Retinal pigment epithelial cell (primary cell): ENCODE measurements at places on chromosomes 4 and X.

- DNase-seq: no peak
Observed at GRCh38 chrX:11472879-11473278, 179.7 kb downstream of the AMELX start.

DNA sequence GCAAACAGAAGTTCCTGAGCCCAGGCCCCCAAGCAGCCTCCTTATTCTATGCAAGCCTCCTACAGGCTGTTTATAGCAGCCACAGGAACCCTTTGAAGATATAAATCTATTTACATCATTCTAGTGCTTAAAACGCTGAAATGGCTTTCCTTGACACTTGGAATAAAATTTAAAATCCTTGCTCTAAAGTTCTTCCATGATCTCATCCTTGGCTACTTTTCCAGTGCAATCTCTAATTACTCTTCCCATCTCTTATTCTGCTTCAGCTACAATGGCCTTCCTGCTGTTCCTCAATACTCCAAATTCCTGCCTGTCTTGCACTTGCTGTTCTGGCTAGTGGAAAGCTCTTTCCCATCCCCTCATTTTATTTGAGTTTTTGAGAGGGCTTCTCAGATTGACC is 634.2 kb upstream of the NR3C2 start:
- no peak for DNase-seq

DNA sequence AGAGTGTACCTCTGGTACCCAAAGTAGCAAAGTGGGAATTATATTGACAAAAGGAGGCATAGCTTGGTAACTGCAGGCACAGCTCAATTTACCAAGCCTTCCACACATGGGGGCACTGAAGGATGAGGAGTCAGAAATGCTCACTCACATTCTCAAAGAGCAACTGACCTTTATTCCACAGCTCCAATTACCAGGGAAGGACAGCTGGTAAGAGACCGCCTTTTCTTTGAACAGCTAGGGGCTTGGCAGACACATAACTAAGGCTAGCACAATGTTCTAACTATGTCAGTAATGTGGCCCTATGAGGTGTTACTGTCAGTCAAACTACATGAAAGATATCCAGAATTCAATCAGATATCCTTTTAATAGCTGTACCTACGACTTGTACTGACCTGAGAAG is 20.5 kb upstream of the STS start:
- no peak for DNase-seq

- DNase-seq: no peak
Observed at GRCh38 chrX:7061429-7061828, 86.1 kb upstream of the STS start.

GRCh38 chr4:189088780-189089179 is 851.9 kb upstream of the FRG1 start:
- no peak for DNase-seq

DNA sequence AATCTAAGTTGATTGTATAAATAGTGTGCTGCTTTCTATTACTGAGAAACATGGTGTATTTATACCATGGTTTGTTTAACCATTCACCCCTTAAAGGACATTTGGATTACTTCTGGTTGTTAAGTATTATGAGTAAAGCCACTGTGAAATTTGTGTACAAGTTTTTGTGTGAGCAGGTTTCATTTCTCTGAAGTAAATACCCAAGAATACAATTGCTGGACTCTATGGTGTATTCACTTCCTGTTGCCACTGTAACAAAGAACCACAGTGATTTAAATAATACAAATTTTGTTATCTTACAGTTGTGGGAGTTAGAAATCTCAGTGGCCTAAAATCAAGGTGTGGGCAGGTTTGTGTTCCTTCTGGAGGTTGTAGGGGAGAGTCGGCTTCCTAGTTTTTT is 869.6 kb downstream of the CCSER1 start:
- DNase-seq: no peak

DNA sequence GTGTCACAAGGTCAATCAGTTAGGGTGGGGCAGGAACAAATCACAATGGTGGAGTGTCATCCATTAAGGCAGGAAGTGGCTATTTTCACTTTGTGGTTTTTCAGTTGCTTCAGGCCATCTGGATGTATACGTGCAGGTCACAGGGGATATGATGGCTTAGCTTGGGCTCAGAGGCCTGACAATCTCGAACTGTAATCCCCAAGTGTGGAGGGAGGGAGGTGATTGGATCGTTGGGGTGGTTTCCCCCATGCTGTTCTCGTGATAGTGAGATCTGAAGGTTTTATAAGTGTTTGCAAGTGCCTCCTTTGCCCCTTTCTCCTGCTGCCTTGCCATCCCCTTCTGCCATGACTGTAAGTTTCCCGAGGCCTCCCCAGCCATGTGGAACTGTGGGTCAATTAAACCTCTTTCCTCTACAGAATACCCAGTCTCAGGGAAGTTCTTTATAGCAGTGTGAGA is 36.7 kb upstream of the STS start:
- DNase-seq: no peak

- DNase-seq: no peak
Observed at GRCh38 chr4:47482326-47482725, 2.7 kb upstream of the ATP10D start.

DNA sequence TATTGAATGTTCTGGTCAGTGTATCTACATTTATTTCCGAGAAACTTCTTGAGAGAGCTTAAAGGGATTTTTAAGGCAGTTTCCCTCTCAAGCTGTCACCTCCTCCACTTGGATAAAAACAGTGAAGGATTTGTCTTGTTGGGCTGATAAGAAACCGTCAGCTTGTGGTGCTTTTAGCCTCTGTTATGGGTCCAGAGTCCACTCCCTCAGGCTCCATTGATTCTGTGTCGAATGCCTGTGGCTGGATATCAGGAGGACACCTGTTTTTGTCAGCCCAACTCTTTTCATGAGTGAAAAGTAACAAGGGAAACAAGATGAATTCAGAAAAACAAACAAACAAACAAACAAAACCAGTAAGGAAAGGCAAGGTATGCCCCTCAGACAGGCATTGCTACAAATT is 12.4 kb downstream of the CLCN4 start:
- DNase-seq: no peak

- no peak for DNase-seq
Observed at GRCh38 chr4:176425035-176425434, 105.3 kb downstream of the SPCS3 start.

GRCh38 chrX:134671294-134671693 is 13.0 kb upstream of the PLAC1 start:
- no peak for DNase-seq

- DNase-seq: no peak
Observed at GRCh38 chr4:112153211-112153791, 8.0 kb downstream of the FAM241A start.
